ENCODE measurements at places on chromosomes 16 and 17.

- DNase-seq, result no peak
Observed at GRCh38 chr17:7346761-7347614, 5.0 kb upstream of the KCTD11 start.

DNA sequence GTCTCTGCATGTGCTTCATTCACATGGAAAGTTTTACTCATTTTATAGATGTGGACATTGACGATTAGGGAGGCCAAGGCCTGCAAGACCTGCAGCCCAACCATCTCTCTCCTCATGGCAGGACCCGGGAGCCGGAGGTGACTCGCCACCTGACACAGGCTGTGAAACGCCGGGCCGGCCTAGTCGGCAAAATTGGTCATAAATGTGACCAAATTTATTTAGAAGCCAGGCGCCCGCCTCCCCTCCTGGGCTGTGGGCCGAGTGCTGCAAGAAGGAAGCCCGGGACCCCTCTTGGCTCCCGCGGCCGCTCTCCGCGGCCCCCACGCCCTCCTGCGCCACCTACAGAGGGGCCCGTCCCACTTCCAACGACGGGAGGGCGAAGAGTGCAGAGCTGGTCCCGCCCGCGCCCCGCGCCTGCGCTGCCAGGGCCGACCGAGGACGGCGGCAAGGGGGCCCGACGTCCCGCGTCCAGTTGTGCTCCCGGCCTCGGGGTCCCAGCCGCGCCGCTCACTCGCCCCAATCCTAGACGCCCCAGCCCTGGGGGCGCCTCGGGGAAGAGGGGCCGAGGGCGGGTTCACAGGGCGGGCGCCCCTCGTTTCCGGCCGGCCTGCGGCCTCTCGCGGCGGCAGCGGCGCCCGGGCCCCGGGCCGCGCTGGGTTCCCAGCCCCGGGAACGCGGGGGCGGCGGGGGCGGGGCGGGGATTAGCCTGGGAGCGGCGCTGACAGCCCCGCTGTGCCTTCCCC is 47.5 kb downstream of the WNT3 start:
- no peak for DNase-seq

DNA sequence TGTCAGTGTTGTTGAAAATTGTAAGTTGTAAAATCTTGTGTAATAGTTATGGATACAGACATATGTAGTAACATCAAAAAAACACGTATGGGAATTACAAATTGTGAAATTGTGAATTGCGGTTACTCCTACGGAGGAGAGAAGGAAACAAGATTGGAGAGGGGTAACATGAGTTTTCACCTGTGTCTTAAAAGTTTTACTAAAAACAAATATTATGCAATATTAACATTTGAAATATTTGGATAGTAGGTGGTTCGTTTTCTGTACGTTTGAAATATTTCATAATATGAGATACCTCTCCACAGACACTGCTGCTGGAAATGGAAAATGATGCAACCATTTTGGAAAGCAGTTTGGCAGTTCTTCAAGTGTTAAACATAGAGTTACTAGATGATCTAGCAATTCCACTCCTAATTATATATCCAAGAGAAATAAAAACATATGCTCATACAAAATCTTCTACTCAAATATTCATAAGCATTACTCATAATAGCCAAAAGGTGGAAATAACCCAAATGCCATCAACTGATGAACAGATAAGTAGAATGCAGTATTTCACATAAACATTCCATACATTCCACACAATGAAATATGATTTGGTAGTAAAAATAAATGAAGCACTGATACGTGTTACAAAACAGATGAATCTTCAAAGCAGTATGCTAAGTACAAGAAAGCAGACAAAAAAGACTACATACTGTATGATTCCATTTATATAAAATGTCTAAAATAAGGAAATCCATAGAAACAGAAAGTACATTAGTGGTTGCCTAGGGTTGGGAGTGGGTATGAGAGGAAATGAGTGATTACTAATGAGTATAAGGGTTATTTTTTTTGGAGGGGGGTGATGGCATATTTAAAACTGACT is 40.7 kb upstream of the ABCA10 start:
- DNase-seq, result no peak

- no peak for DNase-seq
Observed at GRCh38 chr17:36850790-36851189, 86.5 kb upstream of the LHX1 start.

DNA sequence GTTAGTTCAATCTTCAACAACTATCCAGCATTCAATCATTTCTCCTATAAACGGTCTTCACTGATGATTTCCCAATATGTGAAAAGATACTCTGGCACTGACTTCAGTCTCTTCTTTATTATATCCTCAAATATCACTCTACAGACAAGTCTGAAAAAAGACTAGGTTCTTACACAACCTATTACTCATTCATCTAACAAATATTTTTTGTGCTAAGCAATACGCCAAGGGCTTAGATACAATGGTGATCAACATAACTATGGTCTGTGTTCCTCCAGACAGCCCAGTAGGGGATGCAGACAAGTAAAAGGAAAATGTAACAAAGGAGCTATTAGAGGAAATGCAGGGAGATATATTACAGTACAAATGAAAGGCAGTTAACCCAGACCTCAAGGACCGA is 63.9 kb downstream of the MYO1D start:
- DNase-seq, result no peak

- no peak for DNase-seq
Observed at GRCh38 chr16:88047462-88047861, 96.2 kb downstream of the BANP start.

GRCh38 chr16:79805621-79806020 is 205.1 kb upstream of the MAF start:
- no peak for DNase-seq

DNA sequence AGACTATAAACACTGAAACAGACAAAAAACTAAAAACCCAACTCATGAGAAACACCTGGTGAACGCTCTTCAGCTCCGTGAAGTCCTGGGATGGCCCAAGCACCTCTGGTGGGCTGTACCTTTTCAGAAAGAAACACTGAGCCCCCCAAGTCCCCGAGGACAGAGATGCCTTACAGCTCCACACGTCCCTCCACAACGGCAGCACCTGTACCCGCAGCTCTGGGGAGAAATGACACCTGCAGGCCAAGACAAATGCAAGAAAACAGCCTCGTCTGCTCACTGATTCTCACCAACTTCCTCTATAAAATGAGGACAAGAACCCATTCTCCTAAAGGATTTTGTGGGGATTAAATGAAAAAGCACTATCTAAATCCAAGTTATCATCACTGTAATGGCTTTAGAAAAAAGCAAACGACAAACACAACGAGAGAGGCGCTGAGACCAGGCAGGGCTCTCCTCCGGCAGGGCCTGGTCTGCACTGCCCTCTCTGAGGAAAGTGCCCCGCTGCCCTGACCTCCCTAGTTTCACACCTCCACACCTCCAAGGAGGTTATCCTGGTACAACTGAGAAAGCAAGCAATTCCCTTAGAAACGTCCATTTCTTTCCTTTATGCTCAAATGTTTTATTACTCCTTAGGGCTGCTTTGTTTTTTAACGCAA is 114.9 kb downstream of the ZNF778 start:
- no peak for DNase-seq

DNA sequence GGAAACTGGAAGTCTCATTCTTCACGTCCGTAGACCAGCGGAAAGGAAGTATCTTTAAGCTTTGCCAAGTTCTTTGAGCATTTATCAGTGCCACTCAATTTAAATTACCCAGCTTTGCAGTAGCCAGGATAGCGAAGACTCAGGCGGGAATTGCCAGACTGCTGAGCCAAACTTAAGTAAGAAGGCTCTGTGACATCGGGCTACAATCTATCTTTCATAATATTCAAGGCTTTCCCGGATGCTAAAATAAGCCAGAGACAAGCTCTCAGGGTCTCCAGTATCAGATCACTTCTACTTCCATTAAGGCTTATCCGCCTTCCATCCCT is 436 bp upstream of the BRIP1 start:
- no peak for DNase-seq

DNA sequence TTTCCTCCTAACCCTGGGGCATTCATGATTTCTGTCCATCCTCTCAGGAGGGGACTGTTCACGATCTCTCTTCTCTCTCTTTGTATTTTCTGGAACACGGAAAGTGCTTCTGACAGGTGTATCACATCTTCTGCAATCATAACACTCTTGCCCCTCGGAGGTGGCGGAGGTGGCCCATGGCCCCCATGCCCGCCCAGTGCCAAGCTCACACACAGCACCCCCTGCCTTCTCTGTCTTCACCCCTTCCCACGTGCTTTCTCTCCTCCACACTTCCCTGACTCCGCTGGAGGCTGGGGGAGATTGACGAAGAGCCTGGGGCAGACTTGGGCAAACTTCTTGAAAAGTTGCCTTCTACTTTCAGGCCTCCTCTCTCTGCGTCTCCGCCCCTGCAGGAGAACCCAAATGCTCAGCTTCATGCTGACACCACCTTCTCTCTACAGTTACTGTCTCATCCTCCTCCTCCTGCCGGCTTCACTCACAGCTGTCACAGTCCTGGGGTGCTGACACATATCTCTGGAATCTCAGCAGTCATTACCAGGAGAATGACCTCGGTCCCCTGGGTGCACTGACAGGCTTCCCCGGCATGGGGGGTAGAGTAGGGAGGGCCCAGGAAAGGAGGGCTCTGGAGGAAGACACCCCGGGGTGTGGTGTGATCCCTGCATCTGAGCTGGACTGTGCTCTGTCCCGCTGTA is 127.1 kb downstream of the ENGASE start:
- DNase-seq, result no peak

DNA sequence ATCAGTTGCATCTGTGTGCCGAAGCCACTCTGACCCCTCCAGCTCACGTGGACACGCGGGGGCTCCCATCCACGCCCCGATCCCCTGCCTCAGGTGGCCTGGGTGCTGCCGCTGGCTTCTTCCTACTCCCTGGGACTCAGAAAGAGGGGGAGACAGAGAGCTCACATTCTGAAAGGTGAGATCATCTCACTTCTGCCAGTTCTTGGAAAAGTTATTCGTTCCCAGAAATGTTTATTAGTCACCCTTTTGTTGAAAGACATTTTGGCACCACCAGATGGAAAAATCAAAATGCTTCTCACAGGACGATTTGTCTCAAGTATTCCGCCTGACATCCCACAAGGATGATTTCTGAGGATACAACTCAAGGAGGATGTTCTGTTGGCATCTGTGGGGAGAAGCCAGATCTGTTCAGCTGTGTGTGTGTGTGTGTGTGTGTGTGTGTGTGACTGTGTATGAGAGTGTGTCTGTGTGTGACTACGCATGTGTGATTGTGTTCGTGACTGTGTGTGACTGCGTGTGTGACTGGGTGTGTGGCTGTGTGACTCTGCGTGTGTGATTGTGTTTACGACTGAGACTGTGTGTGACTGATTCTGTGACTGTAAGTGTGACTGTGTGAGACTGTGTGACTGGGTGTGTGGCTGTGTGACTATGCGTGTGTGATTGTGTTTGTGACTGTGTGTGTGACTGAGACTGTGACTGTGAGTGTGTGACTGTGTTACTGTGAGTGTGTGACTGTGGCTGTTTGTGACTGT is 207.3 kb downstream of the NTN1 start:
- DNase-seq, result no peak

DNA sequence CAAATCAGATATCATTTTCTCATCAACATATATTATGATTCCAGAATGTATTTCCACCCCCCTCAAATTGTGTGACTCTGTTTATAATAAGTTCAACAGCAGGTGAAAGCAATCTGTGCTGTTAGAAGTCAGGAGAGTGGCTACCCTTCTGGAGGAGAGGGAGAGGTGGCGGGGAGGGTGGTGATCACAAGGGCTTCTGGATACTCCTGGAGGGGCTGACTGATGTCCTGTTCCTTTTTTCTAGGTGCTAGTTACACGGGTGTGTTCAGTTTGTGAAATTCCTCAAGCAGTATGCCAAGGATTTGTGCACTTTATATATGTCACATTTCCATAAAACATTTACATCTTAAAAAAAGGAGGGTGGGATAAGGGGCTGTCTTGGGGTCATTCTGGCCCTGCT is 119.1 kb downstream of the IRF8 start:
- no peak for DNase-seq

DNA sequence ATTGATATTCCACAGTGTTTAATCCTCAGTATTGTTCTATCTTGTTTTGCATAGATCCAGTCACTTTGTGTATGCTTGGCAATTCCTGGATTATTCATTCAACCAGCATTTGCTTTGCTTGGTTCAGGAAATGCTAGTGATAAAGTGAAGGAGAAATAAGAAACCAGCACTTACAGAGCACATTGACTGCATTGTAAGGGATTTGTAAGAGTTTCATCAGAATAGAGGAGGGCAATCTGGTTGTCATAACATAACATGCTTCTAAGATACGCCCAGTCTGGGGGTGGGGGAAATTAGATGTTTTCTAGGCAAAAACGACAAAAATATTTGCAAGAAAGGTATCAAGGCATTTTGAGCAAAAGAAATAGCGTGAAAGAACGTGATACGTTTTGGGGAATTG is 40.4 kb downstream of the TNRC6A start:
- DNase-seq, result no peak

DNA sequence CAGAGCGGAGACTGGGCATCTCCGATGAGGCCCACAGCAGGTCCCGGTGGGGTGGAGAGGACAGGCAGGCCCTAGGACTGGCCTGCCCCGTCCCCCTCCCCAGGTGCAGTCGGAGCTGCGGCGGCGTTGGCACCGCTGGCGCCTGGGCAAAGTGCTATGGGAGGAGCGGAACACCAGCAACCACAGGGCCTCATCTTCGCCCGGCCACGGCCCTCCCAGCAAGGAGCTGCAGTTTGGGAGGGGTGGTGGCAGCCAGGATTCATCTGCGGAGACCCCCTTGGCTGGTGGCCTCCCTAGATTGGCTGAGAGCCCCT is 9.4 kb downstream of the GCGR start:
- DNase-seq, result no peak

- DNase-seq, result no peak
Observed at GRCh38 chr16:79618692-79619050, 18.1 kb upstream of the MAF start.

DNA sequence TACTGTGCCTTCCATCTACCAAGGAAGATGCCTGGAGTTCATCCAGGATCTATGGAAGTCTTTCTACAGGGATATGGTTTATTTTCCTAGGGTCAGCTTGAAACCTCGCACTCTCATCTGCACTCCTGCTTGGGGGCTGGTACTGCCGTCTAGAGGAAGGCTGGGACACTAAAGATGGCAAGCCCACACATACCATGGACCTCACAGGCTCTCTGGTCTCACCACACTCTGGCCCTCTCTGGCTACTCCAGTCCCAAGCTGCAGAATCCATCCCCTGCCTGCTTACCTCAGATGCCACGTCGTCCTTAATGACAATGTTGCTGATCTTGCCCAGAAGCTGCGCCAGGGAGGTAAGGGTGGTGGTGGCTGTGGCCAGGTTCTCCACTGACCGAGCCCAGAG is 2.1 kb upstream of the UNC119 start:
- no peak for DNase-seq

- no peak for DNase-seq
Observed at GRCh38 chr16:66058172-66058691, 308.3 kb upstream of the CDH5 start.

GRCh38 chr17:41975099-41976083 is 8.8 kb downstream of the CNP start:
- DNase-seq, result no peak

DNA sequence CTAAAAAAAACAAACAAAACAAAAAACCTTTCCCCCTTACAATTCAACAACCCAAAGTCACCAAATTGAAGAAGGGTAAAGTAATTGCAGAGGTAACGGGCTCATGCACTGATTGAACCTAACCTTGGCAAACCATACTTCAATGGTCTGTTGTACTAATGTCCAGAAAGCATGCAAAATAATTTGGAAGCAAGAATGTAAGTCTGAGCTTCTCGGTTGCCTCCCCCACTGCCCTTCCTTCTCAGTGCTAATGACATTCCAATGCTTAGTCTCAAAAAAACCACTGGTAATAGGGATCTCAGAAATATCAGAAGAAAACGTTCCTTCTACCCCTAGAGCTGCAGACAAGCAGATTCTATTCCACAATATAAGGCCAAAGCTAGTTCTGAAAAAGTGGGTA is 15.8 kb downstream of the KRABD2 start:
- no peak for DNase-seq

- no peak for DNase-seq
Observed at GRCh38 chr16:46850619-46851555, 19.9 kb upstream of the C16orf87 start.

All from effector CD4-positive, alpha-beta T cell (primary cell).